Ammon's horn (tissue), 1 donor: ENCODE measurements at places on chromosomes 5 and 9.

- no peak for DNase-seq
Observed at GRCh38 chr9:13520069-13520468, 240.6 kb upstream of the MPDZ start.

DNA sequence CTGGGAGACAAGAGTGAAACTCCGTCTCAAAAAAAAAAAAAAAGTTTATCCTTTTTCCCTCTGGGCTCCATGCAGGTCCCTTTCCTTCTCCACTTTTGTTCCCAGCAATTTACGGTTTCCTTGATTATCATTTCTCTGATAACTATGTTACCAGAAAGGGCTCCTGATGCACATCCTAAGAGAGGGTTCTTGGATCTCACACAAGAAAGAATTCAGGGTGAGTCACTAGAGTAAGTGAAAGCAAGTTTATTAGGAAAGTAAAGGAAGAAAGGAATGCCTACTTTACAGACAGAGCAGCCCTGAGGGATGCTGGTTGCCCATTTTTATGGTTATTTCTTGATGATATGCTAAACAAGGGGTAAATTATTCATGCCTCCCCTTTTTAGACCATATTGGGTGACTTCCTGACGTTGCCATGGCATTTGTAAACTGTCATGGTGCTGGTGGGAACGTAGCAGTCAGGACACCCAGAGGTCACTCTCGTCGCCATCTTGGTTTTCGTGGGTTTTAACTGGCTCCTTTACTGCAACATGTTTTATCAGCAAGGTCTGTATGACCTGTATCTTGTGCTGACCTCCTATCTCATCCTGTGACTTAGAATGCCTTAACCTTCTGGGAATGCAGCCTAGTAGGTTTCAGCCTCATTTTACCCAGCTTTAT is 13.5 kb upstream of the MELK start:
- no peak for DNase-seq

DNA sequence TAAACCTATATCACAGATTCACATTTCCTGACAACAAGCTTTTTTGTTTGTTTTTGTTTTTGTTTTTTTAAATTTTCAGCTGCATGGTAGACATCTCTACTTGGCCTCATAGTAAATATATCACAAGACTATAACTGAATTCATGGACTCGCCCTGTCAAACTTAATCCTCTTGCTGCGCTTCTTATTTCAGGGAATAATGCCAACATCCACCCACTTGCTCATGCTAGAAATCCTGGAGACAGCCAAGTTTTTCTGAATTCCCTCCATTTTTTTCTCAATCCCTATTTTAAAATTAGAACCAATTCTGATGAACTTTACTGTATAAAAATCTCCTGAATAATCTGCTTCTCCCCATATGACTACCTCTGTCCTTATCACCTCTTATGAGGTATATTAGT is 283.6 kb upstream of the RPS23 start:
- DNase-seq, result no peak

- DNase-seq, result no peak
Observed at GRCh38 chr9:136172412-136173079, 32.4 kb downstream of the LHX3 start.

GRCh38 chr5:1294835-1295649 is at the start of gene TERT:
TERT (minus strand) TSS chr5:1295068; CDS start chr5:1294989, 79 bp downstream.
- DNase-seq, result no peak

DNA sequence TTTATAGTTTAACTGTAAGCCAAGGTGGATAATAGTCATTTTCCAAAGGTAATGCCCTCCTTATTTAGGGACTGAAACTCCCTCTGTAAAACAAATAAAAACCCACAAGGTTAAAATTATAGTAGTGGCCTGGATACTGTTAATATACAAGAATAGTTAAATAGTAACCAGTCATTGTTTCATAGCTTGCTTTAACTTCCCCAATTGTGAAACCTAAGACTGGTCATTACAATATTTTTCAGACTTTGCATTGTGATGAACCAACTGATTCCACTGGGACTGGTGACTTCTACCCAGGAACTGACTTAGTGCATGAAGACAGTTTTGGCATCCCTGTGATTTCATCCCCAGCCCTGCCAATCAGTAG is 162.6 kb downstream of the SMC2 start:
- no peak for DNase-seq

- no peak for DNase-seq
Observed at GRCh38 chr9:93654351-93654961, 78.1 kb downstream of the PHF2 start.

GRCh38 chr9:70564468-70565335 is 150.2 kb upstream of the KLF9 start:
- DNase-seq, result no peak

- DNase-seq, result no peak
Observed at GRCh38 chr5:135718151-135718550, 116.3 kb upstream of the SLC25A48 start.

- DNase-seq, result no peak
Observed at GRCh38 chr9:131709771-131710431, 30.0 kb downstream of the RAPGEF1 start.

DNA sequence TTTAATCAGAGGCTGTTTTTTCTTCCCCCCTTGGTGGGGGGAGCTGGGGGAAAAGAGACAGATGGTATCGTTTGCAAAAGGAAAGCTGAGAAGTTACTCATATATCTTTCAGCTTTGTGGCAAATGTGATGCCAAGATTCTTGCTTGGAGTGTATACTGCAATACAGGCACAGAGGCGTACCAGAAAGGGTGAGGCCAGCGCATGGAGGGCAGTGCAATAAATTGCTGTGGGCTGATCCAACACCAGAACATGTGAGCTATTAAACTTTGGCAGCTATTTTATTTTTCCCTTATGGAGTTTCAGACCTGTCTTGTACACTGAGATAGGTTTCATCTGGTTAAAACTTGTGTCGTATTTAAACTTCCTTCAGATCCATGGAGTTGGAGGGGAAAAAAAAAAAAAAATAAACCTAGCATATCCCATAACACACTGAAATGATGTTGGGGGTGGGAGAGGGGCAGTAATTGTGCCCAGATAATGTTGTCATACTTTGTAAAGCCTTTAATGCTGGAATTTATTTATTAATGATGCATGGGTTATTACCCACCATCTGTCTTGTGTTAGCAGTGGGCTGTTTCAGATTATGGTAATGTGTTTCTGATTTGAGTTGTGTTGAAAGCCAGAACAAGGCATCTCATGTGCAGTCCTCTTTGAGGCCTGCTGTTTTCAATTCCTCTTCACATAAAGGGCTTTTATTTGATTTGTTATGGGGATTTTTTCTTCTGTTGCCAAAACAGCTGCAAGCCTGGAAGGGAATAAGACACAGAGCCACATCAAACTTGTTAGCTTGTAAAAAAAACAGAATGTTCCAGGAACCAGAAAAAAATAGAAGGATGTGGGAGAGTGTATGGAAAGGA is 891.3 kb downstream of the TLE1 start:
- peak; percentile 79 for DNase-seq

DNA sequence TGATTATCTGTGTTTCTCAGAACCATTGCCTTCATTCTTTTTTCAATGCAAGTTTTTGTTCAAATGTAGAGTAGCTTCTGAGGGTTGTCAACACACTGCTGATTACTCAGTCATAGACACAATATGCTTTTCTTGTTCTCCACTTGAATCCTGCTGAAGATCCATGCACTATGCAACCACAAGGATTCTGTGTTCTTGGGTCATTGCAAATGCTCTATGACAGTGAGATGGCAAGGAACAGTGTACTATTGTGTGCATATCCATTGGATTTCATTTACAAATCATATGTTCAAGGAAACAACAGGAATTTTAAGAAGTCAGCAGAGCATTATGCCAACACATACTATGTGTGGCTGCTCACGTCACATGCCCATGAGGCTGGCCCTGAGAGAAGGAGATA is 1590.2 kb downstream of the EFNA5 start:
- no peak for DNase-seq

- no peak for DNase-seq
Observed at GRCh38 chr5:143592648-143593047, 189.2 kb upstream of the NR3C1 start.

- DNase-seq, result peak; percentile 48
Observed at GRCh38 chr9:4939118-4939561, 45.9 kb upstream of the JAK2 start.

DNA sequence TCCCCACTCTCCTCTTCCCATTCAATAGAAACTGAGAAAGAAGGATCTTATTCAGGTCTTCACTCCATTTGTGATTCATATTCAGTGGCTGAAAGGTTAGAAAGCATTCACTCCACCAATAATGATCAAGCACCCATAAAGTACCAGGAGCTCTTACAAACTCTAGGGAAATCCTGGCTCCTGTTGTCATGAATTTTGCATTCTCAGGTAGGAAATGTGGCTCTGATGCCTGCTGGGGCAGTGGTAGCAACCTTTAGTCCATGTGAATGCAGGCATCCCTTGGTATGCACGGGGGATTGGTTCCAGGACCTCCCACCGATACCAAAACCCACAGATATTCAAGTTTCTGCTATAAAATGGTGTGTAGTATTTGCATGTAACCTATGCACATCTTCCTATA is 3.6 kb upstream of the RORB start:
- no peak for DNase-seq

DNA sequence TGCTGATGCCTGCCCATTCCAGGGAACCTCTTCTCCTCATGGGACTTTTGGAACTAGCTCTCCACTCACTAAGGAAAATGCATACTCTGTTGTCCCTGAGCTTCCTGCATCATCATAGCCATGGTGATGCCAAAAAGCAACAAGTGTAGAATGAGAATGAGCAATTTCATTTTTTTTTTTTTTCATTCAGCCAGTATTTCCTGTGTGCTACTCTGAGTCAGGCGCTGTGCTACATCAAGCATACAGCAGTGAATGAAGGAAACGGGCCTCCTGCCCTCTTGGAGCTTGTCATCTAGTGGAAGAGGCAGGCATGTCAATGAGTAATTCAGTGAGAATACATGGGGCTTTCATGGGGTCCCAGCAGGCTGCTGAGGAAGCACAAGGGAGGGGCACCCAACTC is 483.1 kb downstream of the BNC2 start:
- no peak for DNase-seq

DNA sequence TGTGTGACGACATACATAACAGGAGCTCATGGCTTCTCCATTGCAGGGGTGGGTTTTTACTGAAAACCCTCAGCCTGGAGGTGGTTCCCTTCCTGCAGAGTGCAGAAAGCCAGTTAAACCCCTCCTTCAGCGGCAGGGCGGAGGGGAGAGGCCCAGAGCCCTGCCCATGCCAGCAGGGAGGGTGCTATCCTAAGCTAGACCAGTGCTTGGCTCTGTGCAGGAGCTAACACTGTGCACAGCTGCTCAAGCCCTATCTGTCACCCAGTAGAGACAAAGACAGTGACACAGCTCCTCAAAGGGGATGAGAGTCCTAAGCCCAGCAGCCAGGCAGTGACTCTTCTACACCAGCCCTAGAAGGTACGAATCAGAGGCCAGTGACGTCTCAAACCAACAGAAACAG is 70.0 kb upstream of the ZSWIM6 start:
- no peak for DNase-seq

GRCh38 chr5:80957031-80957761 is 3.0 kb upstream of the RASGRF2 start:
- DNase-seq, result no peak

DNA sequence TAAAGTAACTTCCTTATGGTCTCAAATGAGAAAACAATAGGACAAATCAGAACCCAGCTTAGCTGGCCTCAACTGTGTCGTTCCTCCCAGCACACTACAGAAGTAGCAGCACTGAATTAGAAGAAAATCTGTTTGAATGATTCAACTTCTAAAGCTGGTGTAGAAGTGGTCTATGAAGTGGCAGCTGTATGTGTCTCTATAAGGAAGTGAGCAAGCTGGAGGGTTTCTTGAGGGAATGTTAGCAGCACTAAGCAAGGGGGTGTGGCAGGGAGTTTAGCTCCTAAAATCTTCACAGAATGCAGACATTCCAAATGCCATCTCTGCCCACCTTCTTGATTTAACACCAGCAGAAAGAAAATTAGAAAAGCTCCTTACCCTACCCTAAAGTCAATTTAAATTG is 4.1 kb downstream of the KLF9 start:
- DNase-seq, result peak; percentile 38

- no peak for DNase-seq
Observed at GRCh38 chr5:93273176-93273575, 307.8 kb downstream of the NR2F1-AS1 start.

GRCh38 chr5:148913985-148914431 is 87.6 kb downstream of the ADRB2 start:
- DNase-seq, result no peak

DNA sequence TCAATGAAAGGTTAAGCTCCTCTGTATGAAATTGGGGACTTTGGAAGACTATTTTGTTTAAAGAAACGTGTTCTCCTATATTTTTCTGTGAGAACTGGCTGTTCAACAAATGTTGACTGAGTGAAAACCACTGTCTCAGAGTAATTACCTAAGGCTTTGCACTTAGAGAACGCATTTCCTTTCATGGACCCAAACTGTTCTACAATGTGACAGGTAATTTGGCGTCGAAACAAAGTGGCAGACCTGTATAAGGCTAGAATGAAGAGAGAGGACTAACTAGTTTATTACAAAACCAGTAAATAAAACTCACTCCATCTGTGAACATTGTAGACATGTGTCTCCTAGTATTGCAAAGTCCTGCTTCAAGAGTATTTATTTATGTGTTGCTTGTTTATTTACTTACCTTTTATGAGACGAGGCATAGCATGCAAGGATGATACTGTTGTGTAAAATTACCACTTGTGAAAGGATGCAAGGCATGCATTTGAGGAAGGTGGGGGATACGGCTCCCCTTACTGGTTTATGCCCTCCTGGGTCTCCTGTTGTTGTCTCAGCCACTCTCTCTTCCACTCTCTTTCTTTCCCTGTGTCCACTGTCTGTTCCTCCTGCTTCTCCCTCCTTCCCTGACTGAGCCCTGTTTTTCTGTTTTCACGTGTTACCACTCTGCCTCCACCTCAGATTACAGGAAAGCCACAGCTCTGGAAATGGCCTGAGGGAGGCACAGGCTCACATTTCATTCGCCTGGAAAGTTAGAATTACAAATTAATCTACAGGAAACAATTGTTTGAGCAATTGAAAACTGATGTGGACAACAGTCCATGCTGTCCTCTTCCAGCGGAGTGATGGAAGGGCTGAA is 444.0 kb upstream of the ZNF608 start:
- no peak for DNase-seq

DNA sequence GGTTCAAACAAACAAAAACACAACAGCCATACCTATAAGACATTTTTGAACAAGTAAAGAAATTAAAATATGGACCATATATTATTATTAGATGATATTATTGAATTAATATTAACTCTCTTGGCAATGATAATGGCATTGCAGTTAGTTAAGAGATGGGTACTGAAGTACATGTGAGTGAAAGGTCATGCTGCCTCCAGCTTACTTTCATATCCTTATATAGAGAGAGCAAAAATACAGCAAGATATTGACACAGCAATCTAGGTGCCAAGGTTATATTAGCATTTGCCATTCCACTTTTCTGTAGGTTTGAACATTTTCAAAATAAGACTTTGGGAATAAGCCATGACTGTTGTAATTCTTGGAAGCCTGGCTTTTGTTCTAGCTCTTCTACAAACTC is 6.1 kb downstream of the TNFSF8 start:
- no peak for DNase-seq

- DNase-seq, result peak; percentile 84
Observed at GRCh38 chr9:121498150-121498486, 1.5 kb downstream of the GGTA1 start.

GRCh38 chr5:138662599-138662998 is 87.4 kb upstream of the HSPA9 start:
- DNase-seq, result no peak
